ENCODE measurements at places on chromosomes 5 and 9.

GRCh38 chr5:52748590-52748989 is 39.1 kb upstream of the ITGA1 start:
- DNase-seq, result no peak

GRCh38 chr5:135241536-135241935 is 157.5 kb downstream of the MACROH2A1 start:
- no peak for DNase-seq

DNA sequence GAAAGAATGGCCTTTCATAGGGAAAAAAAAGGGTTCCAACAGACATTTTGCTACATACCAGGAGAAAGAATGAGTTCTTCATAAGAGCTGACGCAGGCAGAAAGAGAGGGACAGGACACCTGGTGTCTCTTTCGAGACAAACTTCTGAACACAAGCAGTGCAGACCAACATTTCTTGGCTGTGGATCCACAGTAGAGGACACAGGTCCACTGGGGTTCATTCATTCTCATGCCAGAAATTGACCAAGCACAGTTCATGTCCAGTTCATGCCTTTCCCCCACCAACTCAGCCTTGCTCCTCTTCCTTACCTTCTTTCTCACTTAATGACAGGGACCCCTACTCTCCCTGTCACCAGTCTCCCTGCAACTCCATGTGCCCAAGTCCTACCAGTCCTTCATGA is 137.7 kb downstream of the WDR41 start:
- DNase-seq, result no peak

DNA sequence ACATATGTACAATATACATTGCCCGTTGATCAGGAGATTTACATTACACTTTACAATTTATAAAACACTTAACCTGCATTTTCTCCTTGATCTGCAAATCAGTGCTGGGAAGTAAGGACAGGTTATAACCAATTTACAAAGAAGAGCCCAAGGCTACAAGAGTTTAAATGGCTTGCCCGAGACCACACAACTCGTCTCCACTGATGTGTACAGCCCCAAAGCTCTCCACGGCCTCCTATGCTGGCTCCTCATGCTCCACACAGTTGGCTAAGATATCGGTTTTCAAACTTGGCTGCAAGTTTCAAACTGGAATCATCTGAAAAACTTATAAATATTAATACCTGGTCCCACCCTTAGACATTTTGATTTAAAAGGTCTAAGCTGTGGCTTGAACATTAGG is 10.3 kb downstream of the ACTL7B start:
- no peak for DNase-seq

DNA sequence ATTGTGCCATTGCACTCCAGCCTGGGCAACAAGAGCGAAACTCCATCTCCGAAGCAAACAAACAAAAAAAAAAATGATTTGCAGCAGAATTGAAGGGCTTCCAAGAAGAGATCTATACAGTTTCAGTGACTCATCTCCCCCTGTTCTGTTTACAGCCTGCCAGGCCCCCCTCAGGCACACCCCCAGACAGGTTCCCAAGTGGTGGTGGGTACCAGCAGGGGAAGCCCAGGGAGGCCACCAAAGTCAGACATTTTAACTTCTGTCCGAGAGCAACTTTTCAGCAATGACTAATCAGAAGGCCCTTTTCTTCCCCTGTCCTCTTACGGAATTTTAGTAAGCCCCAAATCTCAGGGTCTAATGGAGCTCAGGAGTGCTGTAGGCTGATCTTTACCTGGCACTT is 98.7 kb downstream of the PAX5 start:
- no peak for DNase-seq

DNA sequence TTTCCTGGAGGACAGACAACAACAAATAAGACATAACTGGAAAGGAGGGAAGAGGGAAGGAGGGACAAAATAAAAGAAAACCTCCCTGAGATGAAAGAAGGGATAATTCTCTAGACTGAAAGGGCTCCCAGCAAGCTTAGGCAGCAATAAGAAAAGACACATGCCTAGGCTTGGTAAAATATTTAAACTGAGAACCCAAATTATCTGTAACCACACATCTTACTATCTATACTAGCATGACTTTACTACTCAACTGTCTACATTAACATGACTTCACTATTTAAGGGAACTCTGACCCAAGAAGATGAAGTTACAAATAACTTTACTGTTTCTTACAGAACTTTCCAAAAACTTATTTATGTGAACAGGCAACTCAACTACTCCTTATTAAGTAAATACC is 95.9 kb downstream of the EPB41L4A start:
- no peak for DNase-seq

Data from cerebellar cortex (tissue), 1 donor.